Nephron progenitor cell (in vitro differentiated cells): ENCODE measurements at places on chromosomes 6 and 20.

DNA sequence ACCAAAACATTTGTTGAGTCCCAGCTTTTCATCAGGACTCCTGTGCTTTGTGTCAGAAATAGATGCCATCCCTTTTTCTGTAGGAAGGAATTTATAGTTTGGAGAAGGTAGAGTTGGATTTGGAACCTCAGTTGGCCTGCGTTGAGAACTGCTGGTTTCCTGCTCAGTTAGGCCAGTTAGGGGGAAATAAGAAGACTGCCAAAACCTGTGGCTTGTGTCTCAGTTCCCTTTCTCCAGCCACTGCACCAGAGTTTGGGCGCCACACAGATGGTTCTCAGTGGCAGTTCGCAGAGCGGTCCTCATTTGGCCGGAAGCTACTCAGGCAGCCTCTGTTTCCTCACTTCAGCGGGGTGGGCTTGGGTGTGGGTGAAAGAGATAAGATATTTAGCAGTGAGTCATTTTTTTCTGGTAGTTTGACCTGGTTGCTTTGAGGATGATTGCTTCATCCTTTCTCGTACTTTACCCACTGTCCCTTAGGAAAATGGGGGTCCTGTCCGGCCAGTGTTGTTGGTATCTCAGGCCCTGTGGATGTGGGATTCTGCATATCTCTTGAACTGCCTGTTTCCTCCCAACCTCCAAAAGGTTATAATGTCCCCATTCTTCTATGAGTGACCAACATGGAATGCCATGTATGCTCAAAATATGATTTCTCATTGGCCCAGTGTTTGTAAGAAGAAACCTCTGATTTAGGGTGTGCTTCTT lies 53.7 kb downstream of the JARID2 start:
- no peak overlapping the region for H3K4me3 ChIP-seq
- no peak for DNase-seq

DNA sequence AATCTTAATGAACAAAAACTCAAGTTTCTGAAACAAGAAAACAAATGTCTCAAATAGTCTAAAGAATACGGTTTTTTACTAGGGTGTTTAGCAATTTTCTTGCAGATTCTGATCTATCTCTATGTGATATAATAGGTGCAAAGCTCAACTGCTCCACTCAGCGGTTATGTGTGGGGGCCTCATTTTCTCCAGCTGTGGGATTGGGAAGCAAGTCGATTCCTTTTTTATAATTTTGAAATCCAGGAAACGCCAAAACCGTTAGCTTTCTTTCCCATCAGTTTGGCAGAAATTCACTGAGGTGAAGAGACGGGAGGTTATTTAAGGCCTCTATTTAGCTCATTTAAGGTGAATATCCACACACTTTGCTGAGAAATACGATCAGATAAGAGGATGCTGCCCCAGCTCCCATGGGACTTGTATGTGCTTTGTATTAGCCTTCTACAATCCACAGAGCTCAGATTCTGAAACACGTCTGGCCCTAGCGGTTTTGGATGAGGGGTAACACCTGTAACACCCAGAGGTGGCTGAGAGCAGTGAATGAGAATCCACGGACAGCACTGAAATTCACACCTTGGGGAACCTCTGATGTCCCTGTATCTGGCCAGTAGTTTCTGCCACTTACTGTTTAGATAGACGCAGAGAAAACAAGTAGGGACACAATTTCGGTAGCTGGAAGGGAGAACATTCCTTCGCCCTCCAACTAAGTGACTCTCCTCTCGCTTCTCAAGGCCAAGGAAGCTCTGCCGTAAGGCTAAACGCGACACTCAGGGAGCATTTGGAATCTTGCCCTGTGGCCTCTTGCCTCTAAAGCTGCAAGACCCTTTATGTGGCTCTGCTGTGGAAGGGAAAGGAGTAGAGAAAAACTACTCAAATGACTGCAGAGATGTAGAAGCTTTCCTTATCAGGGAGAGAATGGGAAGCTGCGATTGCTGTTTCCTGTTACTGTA lies 6.5 kb upstream of the BCAS4 start:
- peak overlapping the region; percentile 87 for H3K27ac ChIP-seq
- no peaks in the 10 kb centered on the region for H3K36me3 ChIP-seq
- peaks cover 46% of the 10 kb centered on the region for H3K4me1 ChIP-seq
- peaks cover 5% of the 10 kb centered on the region for H3K27me3 ChIP-seq
- no peak for DNase-seq

GRCh38 chr20:8432435-8433148 lies 300.5 kb downstream of the PLCB1 start:
- H3K4me3 ChIP-seq = peak overlapping the region; percentile 19
- H3K27me3 ChIP-seq = no peaks in the 10 kb centered on the region
- H3K27ac ChIP-seq = peak overlapping the region; percentile 81

DNA sequence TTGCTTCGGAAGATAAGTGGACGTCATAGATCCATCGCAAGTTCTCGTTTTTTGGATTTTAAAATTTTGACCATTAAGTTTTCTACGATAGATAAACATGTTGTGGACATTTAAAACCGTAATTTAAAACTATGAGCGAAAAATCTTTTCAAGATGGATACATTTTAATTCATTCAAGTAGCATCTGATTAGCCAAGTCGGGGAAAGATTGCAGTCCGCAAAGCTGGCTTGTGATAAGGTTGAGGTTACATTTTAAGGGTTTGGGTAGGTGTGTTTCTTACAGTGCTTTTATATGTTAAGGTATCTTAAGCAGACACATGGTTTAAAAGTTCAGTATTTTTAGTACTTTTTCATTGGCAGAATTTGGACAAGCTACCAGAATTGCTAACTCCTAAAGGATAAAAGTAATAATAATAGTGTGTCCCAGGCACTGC lies 1.2 kb downstream of the WTAP start:
- peaks cover 55% of the 10 kb centered on the region for H3K36me3 ChIP-seq
- peaks cover 5% of the 10 kb centered on the region for H3K27me3 ChIP-seq
- H3K4me1 ChIP-seq = peaks cover 35% of the 10 kb centered on the region
- no peak for DNase-seq

DNA sequence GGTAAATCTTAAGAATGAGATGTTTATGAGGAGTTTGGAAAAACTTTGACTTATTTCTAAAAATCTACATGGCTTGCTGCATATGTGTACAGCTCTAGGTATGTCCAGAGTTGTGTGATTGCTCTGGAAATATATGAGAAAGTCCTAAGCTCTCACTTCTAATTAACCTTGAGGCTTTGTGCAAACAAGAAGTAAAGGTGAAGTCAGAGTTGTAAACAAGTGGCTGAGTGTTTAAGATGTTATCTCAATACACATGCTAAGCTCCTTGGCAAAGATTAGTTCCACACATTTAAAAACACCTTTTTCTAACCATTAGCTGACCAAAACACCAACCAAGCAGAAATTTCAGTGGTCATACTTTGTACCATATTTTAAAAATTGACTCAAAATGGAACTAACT lies 684.2 kb downstream of the HTR1B start:
- no peaks in the 10 kb centered on the region for H3K27me3 ChIP-seq
- H3K36me3 ChIP-seq = no peaks in the 10 kb centered on the region
- DNase-seq = no peak
- H3K4me3 ChIP-seq = no peak overlapping the region
